ENCODE measurements at places on chromosomes 6 and 20.
A peak's percentile ranks its signal among the peaks of the same experiment; 100 is the strongest.

- DNase-seq, result no peak
These were observed 79.8 kb upstream of the KCNK16 start for GRCh38 chr6:39402239-39402751.

DNA sequence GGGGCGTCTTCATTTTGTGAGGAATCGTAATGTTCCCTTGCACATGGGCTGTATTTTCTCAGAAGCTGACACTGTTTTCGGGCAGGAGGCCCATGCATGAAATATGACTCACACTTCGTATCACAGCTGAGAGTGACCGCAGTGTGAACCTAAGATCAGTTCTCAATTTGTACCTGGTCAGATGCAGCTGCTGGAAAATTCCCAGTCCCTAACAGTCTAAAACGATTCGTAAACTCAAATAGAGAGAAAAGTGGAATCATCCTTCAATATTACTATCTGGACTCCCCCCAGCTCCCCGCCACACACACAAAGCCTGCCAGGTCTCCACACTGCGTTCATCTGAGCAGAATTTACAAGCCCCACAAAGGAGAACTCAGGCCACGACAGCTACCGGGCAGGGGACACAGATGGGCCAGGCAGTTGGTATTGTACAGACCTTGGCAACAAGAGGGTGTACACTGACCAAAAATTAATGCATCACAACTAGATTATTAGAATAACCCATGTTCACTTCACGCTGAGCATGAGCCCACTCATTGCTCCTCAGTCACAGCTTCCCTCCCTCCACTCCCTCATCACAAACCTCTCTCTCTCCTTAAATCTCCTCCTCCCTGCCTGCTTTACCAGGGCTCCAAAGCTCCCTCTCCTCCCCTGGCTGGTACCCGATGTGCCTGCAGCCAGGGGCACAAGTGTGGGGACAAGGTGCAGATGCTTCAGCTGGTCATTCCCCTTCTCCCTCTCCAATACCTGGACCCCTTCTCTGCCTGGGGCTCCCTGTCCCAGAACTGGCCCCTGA lies 488.4 kb downstream of the PREX1 start:
- DNase-seq, result no peak

DNA sequence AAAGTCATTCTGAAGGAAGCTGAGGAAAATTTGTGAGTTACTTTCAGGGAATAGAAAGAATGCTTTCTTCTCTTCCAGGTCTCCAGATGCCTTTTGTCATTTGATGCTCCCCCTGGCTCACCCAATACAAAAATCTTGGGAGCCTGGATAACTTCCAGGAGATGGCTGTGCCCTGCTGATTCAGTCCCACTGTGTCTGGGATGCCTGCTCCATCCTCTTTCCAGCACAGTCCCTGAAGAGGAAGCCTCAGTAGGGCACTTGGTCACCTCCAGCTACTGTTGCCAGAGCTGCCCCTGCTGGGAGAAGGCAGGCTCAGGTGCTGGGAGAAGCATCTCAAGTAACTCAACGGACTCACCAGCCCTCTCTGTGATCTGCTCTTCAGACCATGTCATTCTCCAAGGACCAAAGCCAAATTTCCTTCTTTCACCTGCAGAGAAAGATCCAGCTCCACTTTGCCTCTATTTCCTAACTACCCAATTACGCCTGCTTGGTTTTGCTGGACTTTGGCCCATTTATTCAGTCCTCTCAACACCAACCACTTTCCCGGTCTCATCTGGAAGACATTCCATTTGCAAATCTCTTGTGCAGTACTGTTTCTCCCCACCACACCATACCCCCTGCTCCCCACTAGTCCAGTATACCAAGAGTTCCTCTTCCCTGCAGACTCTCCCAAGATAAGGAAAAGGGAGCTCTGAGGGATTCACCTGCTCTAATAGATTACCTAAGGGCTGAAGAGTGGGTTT lies 53.3 kb downstream of the SLC23A2 start:
- DNase-seq, result no peak

DNA sequence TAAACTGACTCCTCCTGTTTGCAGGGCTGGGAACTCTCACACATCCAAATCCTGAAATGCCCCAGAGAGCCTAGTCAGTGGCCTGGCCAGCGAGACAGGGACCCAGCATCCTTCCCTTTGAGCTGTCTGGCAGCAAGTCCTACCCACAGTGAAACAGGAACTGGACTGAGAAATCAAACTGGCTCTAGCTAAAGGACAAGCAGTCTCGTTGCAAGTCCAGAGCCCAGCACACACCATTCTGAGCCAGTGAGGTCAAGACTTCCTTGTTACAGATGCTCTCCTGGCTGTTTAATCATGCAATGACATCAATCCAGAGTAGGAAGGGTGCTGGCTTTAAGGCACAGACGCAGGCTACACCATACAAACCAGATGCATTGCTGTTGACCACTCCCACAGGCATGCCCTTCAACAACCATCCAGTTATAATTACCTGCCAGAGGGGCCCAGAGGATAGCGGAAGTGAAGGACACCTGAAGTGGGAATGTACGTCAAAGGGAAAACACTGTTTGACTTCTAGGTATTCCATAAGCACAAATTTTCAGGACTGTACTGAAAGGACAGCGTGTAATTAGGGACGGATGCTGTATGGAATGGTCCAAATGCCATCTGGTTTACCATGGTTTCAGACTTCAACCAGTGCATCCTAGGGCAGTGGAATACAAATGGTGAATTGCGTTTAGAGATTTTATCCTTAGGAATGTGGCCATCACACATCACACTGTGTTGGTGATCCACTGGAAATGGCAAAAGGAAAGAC lies 114.4 kb downstream of the SLC23A2 start:
- no peak for DNase-seq

GRCh38 chr6:136408204-136408603 lies 118.6 kb upstream of the BCLAF1 start:
- no peak for DNase-seq

- no peak for DNase-seq
These were observed 50.5 kb downstream of the VEGFA start for GRCh38 chr6:43820486-43820885.

GRCh38 chr6:44138717-44139350 lies 11.5 kb downstream of the TMEM63B start:
- peak; percentile 45 for DNase-seq

DNA sequence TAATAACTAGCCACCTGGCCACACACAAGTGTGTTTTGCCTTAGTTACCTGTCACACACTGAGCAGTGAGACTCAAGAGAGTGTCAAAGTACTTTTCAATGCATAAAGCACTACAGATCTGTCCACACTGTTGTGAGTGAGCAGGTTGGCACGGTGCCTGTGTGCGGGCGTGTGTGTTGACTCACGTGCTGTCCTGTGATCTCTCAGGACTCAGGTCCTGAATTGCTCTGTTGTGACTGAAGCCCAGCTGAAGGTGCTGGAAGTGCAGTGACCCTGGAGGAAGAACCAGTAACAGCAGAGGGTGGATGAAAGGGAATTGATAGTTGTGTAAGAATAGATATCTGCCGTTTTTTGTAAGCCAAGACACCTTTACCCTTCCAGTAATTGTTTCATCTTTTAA lies 18.3 kb downstream of the SLC16A10 start:
- peak; percentile 33 for DNase-seq

GRCh38 chr20:24273251-24273650 lies 196.2 kb upstream of the SYNDIG1 start:
- no peak for DNase-seq

- no peak for DNase-seq
These were observed 100.2 kb upstream of the SLC35B3 start for GRCh38 chr6:8535519-8535918.

DNA sequence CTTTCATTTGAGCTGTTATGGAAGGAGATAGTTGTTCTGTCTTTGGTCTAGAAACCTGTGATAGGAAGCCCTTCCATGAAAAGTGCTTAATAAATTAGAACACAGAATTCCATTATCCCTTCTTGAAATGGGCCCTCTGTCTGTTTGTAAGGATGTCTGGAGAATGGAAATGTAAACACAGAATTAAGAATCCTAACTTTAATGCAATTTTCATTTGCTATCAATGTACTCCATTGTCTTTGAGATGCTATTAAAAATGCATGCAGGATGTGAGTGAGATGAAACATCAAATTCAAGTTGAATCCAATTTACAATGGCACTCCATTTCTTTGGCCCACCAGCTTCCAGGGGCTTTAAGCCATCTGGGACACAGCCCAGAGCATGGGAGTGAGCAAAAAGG lies 13.9 kb upstream of the AARS2 start:
- no peak for DNase-seq

DNA sequence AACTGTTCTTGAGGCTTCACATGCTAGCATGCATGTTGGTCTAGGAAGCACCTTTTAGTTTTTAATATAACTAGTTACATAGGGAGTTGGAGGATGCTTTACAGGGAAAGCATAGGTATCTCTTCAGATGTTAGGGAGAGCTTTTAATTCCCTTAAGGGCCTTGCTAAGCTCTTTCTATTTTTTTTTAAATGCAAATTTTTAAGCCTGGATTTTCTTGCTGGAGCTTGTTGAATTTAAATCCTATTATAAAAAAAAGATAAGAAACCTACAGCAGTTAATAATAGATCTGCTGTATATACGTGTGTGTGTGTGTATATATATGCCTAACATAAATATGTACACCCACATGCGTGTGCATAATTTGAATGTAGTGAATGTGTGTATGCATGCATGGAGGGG lies 79.0 kb downstream of the FIG4 start:
- no peak for DNase-seq

DNA sequence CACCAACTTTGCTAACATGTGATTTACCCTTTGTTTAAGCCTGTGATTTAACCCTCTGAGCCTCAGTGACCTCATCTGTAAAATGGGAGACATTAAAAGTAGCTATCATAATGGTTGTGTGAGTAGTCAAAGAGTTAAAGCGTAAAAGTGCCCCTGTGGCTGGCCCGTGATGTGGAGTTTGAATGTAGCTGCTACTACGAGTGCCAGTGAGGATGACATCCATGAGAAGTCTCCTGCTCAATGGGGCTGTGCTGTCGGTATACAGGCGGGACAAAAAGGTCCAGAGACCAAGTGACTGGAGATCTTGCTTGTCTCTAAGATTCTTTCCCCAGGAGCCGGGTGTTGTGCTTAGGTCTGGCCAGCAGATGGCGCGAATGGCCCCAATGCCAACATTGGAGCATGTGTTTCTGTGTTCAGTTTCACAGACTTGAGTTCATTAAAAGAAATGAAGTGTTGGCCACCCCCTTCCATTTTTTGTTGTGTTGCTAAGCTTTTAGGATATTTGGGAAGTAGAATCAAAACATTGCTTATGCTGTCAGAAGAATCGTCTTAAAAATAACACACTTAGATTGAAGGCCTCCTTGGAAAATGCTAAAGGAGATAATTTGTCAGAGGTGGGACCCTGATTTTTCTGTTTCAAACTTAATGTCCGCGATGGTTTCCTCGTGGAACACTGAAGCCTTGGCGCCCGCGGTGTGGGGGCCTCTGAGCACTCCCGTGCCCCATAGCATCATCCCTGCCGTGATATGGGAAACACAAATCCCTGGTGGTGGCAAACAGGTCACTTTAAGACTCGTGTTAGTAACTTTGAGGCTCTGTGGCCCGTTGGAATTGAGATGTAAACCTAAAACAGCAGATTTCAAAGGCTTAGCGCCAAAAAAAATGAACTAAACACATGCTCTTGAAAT lies 9.3 kb upstream of the RBM38 start:
- peak; percentile 88 for DNase-seq

GRCh38 chr6:66153247-66153646 lies 446.2 kb upstream of the EYS start:
- no peak for DNase-seq

DNA sequence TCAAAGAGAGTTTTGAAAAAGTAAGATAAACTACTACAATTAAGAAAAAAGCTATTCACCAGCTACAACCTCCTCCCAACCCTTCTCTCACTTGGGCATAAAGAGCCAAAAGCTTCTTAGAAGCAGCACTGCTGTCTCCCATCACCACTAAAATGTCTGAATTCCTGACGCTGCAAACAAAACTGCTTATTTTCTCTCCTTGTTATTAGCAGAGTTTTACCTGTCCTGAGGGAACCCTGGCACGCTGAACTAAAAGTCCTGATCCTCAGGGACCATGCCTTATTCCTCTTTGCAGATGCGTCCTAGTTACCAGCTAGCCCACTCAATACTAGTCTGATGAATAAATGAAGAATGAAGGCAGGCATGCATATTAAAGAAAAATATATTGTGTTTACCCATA lies 1.1 kb downstream of the HACE1 start:
- DNase-seq, result no peak

GRCh38 chr20:49585585-49586245 lies 17.8 kb upstream of the PTGIS start:
- DNase-seq, result no peak

GRCh38 chr6:168210239-168211105 lies 109.1 kb downstream of the DACT2 start:
- DNase-seq, result no peak

- no peak for DNase-seq
These were observed 66.4 kb downstream of the LY86 start for GRCh38 chr6:6654599-6655575.

- no peak for DNase-seq
These were observed 846 bp downstream of the ZSCAN31 start for GRCh38 chr6:28335040-28335563.

DNA sequence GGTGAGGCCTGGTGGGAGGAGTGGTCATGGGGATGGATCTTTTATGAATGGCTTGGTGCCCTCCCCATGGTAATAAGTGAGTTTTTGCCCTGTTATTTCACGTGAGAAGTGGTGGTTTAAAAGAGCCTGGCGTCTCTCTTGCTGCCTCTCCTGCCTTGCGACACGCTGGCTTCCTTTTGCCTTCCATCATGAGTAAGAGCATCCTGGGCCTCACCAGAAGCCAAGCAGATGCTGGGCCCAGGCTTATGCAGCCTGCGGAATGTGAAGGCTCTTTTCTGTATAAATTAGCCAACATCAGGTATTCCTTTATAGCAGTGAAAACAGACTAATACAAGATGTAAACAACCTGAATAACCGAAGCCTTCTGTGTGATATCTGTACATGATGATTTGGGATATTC lies 27.6 kb downstream of the VTA1 start:
- no peak for DNase-seq

DNA sequence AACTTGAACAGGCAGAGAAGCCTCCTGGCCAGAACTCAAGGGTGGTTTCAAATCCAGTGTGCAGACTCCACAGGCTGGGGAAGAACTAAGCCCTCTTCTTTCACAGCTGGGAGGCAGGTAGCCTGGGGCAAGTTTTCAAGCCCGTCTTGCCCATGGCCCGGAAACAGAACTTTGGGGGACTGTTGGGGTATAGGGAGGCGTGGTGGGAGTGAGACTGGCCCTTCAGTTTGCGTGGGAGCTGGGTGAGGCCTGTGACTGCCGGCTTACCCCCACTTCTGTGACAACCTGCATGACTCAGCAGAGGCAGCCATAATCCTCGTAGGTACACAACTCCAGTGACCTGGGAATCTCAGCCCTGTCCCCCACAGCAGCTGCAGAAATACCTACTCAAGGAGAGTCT lies 1125.7 kb downstream of the HACE1 start:
- DNase-seq, result no peak

GRCh38 chr6:132950566-132950965 lies 136.2 kb downstream of the RPS12 start:
- no peak for DNase-seq

- DNase-seq, result no peak
These were observed 237.0 kb upstream of the TAB2 start for GRCh38 chr6:149080511-149080910.

Data from iPS-NIHi11 (cell line).